ENCODE measurements at places on chromosomes 6 and 20.

GRCh38 chr20:47173596-47174216 is 182.8 kb downstream of the ZMYND8 start:
- no peak for DNase-seq

DNA sequence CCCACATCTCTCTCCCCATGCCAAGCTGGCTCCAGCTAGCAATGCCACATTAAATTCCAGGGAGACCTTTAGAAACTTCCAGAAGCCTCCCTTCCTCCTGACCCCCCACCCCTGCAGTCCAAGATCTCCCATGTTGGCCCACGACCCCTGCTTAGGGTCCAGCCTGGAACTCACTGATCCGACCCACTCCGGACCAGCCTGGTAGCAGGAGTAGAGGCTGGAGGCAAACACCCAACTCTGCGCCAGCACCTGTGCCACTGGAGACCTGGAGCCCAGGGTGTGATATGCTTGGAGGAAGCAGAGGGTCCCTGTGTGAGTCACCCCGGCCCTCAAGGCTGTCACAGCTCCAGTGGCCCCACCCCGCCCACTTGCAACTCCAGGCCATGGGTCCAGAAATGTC is 3.3 kb upstream of the ULBP1 start:
- DNase-seq = no peak

DNA sequence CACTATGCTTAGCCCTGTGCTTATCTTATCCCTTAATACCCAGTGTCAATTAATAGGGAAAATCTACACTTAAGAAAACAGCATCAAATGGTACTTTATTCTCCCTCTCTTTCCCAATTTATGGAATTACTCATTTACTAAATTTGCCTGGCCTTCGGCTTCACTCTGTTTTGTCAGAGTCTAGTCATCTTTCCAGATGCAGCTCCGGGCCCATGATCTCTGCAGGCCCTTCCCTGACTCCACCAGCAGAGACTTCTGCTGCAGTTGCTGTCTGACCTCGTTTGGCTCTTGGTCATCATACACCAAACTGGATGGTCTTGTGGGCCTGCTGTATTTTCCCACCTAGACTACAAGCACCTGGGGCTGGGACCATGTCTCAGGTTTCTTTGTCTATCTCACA is 27.4 kb downstream of the MRS2 start:
- DNase-seq = no peak

- no peak for DNase-seq
Measured at GRCh38 chr6:30441171-30441570, 48.1 kb upstream of the HLA-E start.

DNA sequence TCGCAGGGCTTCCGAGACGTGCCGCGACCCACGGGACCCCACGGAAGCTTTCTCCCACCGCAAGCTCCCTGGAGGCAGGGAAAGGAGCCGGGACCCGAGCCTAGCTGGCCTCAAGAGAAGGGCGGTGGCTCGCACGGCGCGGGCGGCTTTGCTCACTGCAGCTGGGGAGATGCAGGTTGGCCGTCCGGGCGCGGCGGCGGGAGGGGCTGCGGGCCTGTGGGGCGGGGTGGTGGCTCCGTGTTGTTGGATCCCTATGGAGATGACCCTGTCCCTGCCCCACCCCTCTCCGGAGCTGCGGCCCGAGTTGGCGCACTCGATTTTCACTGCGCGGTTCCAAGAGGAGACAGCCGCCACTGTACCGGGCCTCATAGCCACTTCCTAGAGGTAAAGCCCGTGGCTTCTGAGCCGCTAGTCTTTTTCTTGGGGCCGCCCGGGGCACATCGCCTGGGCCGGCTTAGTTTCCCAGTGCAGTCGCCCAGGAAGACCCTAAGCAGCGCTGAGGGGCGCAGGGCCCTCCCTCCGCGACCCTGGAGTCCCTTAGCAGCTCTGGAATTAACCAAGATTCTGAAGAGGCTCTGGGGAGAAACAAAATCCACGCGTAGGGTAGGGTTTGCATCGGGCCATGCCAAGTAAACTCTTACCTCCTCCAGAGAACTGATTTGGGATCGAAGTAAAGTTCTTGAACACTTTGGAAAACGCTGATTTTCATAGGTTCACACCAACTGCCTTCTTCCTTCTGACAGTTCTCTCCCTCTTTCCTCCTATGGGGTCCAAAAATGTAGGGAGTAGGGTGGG is at the start of gene ECT2L:
Gene ECT2L (plus strand): TSS at position 279 of the 795 bp plus-strand sequence. CDS start 17,188 bp downstream, outside the sequence.
- DNase-seq = no peak

GRCh38 chr6:73728548-73729205 is 32.7 kb downstream of the CD109 start:
- no peak for DNase-seq

DNA sequence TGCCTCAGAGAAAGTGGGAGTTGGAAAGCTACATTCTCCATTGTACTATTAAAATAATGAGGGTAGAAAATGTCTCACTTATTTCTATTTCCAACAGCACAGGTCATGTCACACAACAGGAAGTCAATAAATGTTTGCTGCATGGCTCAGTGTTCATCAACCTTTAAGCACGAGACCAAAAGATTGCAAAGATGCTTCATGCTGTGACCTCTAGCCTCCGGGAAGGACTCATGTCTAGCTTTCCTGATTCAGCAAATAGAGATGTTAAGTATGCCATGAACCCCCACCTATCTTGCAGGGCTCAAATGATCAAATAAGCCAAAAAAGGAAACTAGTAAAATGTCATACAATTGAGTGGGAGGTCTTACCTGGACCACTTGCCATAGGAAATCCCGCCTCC is 57.4 kb downstream of the NCOA6 start:
- no peak for DNase-seq

- DNase-seq = no peak
Measured at GRCh38 chr20:58498470-58499068, 16.6 kb downstream of the APCDD1L start.

- no peak for DNase-seq
Measured at GRCh38 chr6:147577488-147577887, 69.0 kb downstream of the SAMD5 start.
